ENCODE measurements at places on chromosomes 6 and 20.
A peak's percentile ranks its signal among the peaks of the same experiment; 100 is the strongest.

DNA sequence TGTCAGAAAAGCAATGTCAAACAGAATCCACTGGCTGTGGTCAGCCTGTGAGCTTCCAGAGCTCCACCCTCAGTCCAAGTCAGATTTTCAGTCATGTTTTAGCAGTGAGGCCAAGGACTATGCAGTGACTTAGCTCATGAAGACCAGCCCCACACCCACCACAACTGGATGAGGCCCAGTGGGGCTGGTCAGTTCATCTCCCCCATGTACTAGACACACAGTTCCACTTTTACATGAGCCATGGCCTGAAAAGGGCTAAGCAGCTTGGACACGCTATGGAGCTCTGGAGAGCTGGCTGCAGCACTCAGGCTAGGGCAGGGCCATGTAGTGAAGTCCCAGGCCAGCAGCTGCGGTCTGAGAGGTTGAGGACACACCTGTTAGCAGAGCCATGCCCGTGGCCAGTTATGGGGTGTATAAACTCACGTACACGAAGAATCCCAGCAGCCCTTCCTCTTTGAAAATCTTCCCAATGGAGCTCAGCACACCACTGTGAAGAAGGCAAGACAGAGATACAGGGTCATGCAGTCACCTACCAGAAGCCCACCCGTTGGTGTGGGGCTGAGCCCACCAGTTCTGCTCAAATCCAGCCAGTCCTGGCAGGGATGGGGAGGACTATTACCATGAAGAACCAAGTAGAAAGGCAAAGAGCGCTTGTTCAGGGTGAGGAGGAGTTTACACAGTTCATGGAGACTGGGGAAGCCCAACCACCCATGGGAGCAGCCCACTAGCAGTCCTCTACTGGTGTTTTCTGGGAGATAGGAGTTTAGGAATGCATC, 10.6 kb downstream of the MTCH1 start:
- H3K27ac ChIP-seq = no peak overlapping the region
- no peaks in the 10 kb centered on the region for H3K27me3 ChIP-seq
- H3K4me3 ChIP-seq = no peak overlapping the region

DNA sequence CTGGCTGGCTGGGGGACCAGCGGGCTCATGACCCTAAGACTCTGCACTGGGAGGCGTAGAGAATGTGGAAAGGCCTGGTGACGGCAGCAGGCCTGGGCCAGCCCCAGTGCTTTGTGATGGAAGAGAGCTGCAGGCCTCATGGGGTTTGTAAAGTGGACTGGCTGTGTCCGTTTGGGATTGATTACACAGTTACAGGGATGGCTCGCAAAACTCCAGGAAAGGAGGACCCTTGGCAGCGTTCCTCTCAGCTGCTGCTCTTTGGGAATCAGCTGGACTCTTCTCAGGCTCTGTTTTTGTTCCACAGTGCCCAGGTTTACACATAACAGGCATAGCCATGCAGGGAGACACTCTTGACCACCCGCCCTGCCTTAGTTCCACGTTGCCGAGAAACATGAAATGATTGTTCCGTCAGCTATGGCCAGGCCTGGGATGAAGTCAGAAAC, 89.0 kb downstream of the SLX4IP start:
- H3K36me3 ChIP-seq = no peaks in the 10 kb centered on the region
- peak; percentile 93 for DNase-seq
- H3K27ac ChIP-seq = peak overlapping the region; percentile 53
- no peaks in the 10 kb centered on the region for H3K27me3 ChIP-seq
- no peak overlapping the region for H3K4me3 ChIP-seq

DNA sequence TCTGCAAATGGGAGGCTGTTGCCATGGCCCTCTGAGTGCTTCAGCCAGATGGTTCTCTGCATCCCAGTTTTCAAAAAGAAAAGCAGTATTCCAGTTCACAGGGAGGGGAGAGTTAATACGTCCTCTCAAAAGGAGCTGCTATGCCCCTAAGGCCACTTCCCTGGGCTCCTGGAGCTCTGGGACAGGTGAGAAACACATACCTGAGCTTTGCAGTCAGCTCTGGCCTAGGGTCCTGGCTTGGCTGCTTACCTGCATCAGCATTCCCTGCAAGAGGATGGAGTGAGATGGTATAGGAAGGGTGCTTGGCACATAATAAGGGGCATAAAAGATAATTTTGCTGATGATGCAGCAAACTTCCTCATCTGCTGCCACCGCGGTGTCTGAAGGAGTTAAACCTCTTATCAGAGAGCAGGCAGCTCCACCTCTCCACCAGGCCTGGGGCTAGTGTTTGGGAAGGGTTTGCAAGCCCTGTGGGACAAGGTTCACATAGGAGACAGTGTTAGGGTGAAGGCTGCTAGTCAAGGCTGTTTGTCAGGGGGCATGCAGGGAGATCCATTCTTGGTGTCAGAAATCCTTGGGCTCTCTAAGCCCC, 62.7 kb downstream of the SLC24A3 start:
- H3K27ac ChIP-seq = peak overlapping the region; percentile 40
- no peak for DNase-seq
- H3K36me3 ChIP-seq = no peaks in the 10 kb centered on the region
- H3K27me3 ChIP-seq = no peaks in the 10 kb centered on the region
- peaks cover 19% of the 10 kb centered on the region for H3K4me1 ChIP-seq

DNA sequence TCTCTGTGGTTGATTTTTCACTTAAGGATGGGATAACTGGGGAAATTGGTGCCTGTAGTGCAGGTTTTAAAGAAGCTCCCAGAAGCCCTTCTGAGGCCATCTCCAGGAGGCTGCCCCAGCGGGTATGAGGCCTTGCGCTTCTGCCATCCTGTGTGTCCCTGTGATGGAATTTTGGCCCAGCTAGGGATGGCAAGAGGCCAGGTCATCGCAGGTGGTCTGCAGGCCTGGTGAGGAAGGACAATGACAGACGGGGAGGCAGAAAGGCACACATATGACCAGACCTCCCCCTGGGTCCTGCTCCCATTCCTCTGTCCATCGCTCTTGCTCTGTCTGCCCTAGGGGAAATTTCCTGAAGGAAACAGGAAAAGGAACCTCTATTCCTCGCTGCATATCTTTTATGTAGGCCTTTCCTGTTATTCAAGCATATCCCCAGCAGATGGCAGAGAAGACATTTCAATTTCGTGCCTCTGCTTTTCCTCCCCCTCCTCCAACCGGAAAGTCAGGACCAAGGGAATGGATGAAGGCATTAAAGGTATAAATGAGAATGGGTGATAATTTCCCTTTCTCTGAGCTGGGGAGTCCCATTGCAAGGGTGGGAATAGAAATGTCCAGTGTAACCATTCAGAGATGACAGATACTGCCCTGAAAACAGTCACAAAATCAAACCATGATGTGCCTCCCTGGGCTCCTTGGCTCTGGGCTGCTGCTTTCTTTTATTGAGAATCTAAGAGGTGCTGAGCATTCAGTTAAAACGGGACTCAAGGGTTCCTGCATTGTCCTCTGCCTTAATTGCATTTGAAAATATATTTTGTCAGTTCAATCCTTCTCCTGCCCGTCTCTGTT, 17.6 kb upstream of the HLA-F start:
- H3K27ac ChIP-seq = no peak overlapping the region
- H3K36me3 ChIP-seq = no peaks in the 10 kb centered on the region
- no peak for DNase-seq
- H3K4me1 ChIP-seq = no peaks in the 10 kb centered on the region
- H3K4me3 ChIP-seq = no peak overlapping the region
- H3K27me3 ChIP-seq = peaks cover 46% of the 10 kb centered on the region

DNA sequence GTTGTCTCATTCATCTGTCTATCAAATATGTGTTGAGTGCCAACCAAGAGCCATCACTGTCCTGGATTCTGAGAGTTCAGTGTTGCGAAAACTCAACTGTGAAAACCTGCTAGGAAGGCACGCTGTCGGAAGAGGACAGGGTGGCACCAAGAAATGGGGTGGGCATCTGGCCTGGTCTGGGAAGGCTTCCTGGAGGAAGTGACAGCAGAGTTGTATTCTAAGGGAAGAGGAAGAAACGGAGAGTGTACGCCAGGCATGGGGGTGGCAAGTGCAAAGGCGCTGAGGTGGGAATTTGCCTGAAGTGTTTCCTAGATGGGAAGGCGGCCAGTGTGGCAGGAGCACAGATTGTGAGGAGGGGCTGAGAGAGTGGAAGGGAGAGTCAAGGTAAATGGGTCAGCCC, 91.2 kb downstream of the ANKRD60 start:
- H3K27ac ChIP-seq = no peak overlapping the region
- peaks cover 67% of the 10 kb centered on the region for H3K27me3 ChIP-seq
- DNase-seq = no peak
- H3K4me1 ChIP-seq = peaks cover 12% of the 10 kb centered on the region

- H3K36me3 ChIP-seq = no peaks in the 10 kb centered on the region
- H3K27me3 ChIP-seq = no peaks in the 10 kb centered on the region
- H3K27ac ChIP-seq = peak overlapping the region; percentile 95
- H3K4me1 ChIP-seq = peaks cover 83% of the 10 kb centered on the region
- DNase-seq = no peak
Measured at GRCh38 chr20:32358883-32359632, 927 bp downstream of the ASXL1 start.

DNA sequence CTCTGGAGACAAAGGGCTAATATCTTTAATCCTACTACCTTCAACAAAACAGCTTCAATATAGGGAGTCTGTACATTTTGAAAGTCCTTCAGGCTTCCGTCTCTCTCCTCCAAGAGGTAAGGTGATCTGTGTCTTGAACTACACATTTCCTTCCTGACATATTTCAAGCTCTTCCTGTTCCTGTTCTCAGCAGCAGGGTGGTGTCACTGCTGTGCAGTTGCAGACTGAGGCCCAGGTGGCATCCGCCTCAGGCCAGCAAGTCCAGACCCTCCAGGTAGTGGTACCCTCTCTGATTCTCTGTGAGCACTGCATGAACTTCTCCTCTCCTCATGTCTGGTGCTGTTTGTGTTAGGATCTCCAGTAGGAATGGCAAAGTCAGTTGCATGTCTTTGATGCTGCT, 7.8 kb downstream of the NFYA start:
- no peaks in the 10 kb centered on the region for H3K27me3 ChIP-seq
- no peak overlapping the region for H3K4me3 ChIP-seq
- H3K27ac ChIP-seq = no peak overlapping the region
- H3K36me3 ChIP-seq = peaks cover 16% of the 10 kb centered on the region
- peaks cover 12% of the 10 kb centered on the region for H3K4me1 ChIP-seq

GRCh38 chr20:3431109-3431508, 23.6 kb upstream of the DNAAF9 start:
- no peaks in the 10 kb centered on the region for H3K27me3 ChIP-seq
- no peaks in the 10 kb centered on the region for H3K36me3 ChIP-seq
- no peaks in the 10 kb centered on the region for H3K4me1 ChIP-seq
- H3K4me3 ChIP-seq = no peak overlapping the region

GRCh38 chr20:6055981-6056569, 2.2 kb upstream of the LRRN4 start:
- H3K4me1 ChIP-seq = no peaks in the 10 kb centered on the region
- no peak overlapping the region for H3K4me3 ChIP-seq
- H3K36me3 ChIP-seq = no peaks in the 10 kb centered on the region
- H3K27ac ChIP-seq = no peak overlapping the region
- peaks cover 8% of the 10 kb centered on the region for H3K27me3 ChIP-seq

GRCh38 chr6:111494951-111495635, 12.1 kb upstream of the REV3L start:
- peaks cover 9% of the 10 kb centered on the region for H3K4me1 ChIP-seq
- no peak overlapping the region for H3K27ac ChIP-seq
- no peak for DNase-seq
- no peak overlapping the region for H3K4me3 ChIP-seq

- no peak for DNase-seq
- no peaks in the 10 kb centered on the region for H3K27me3 ChIP-seq
- no peak overlapping the region for H3K4me3 ChIP-seq
- H3K4me1 ChIP-seq = peaks cover 15% of the 10 kb centered on the region
Measured at GRCh38 chr6:136070815-136071214, 179.3 kb downstream of the MTFR2 start.

Measured in esophagus muscularis mucosa (tissue), 4 donors.